Effector memory CD8-positive, alpha-beta T cell (primary cell): ENCODE measurements at places on chromosomes 5 and 9.

GRCh38 chr9:75001719-75002421 lies 26.2 kb downstream of the CARNMT1 start:
- DNase-seq, result peak; percentile 26

- DNase-seq, result no peak
Measured at GRCh38 chr9:125996791-125997190, 249.6 kb downstream of the PBX3 start.

- DNase-seq, result no peak
Measured at GRCh38 chr9:76772686-76773445, 8.6 kb downstream of the PCA3 start.

GRCh38 chr5:72452515-72453245 lies 54.5 kb downstream of the ZNF366 start:
- DNase-seq, result no peak

DNA sequence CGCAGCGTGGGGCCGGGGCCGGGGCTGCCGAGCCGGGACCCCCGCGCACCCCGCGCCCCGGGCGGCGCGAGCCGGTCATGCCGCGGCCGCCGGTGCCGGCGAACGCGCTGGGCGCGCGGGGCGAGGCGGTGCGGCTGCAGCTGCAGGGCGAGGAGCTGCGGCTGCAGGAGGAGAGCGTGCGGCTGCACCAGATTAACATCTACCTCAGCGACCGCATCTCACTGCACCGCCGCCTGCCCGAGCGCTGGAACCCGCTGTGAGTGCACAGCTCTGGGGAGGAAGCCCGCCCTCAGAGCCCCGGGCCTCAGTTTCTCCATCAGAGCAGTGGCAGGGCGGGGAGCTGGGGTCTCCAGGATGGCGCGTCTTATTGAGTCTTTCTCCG lies 335 bp downstream of the GALNT12 start:
- DNase-seq, result no peak

- DNase-seq, result no peak
Measured at GRCh38 chr9:33264003-33264472, 470 bp downstream of the BAG1 start.

GRCh38 chr5:20619591-20619990 lies 631.6 kb upstream of the CDH18 start:
- DNase-seq, result no peak

- no peak for DNase-seq
Measured at GRCh38 chr9:108673386-108673785, 182.4 kb downstream of the ACTL7B start.

GRCh38 chr5:157602505-157602904 lies 26.9 kb upstream of the ADAM19 start:
- DNase-seq, result no peak

- no peak for DNase-seq
Measured at GRCh38 chr5:347712-348284, 26.3 kb downstream of the AHRR start.

GRCh38 chr5:123098767-123099513 lies 9.9 kb downstream of the PRDM6 start:
- no peak for DNase-seq

- no peak for DNase-seq
Measured at GRCh38 chr9:97510797-97511654, 9.6 kb downstream of the TMOD1 start.

DNA sequence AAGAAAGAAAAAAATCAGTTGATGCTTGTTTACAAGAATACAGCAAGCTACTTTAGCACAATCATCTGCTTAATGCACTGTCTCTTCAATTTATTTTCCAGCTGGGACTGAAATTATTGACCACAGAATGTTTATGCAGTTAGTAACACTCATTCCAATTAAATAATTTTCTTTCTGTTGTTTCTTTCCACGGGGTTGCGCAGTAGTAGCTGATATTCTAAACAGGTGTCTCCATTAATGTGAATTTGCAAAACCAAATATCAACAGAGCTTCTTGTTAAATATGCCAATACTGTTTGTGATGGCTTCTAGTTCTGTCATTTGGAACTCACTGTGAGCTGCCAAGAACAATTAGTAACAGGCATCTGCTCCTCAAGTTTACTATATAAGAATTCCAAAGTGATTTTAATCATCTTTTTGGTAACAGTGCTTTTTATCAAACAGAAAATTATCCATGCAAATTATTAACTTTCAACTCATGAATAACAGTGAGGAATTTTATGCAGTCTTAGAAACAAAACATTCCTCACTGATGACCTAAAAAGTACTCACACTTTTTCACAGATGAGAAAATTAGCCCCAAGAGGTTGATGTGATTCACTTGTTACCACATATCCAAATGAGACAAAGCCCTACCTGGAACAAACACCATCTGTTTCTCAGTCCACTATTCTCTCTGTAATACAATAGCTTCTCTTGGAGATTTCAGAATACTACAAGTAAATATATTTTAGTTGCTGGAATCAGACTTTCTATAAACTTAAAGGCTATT lies 567.6 kb upstream of the RGMB start:
- no peak for DNase-seq

DNA sequence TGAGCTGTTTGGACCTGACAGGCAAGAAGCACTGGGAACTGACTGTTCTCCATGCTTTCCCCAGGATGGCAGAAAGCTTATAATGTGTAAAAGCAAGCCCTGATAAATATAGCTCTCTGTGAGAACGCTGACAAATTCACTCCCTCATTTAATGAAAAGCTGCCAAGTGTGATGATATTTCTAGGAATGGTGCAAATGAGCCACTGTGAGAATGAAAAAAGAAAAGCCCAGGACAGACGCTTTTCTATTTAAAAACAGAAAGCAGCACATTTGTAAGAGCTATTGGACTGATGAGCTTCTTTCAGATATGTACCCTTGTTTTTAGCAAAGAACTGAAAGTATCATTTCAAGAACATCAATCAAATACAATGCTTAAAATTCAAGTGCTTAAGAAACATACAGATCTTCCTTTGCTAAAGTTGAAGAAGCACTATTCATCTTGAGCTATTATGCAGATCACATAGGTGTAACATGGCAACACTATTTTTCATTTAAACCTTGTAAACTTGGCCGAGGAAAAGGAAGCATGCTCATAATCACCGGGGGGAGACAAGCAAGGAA lies 842.6 kb upstream of the ACO1 start:
- no peak for DNase-seq

- DNase-seq, result no peak
Measured at GRCh38 chr9:18382243-18382642, 91.7 kb upstream of the ADAMTSL1 start.

GRCh38 chr5:72314571-72315172 lies 5.4 kb downstream of the MRPS27 start:
- no peak for DNase-seq

DNA sequence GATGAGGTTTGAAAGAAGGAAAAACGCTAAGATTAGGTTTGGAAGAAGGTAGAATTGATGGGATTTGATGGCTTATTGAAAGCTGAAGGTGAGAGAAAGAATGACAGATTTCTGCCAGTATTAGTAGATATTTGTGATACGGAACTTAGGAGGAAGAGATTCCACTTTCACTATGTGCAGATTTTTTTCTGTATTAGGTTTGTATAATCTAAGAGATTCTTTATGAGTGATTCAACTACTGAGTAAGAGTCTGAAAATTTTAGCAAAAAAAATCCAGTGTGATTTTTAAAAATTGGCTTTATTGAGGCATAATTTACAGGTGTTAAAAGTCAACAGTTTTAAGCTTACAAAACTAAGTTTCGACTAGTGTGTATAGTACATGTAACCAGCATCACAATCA lies 54.1 kb downstream of the AP3S1 start:
- DNase-seq, result no peak

DNA sequence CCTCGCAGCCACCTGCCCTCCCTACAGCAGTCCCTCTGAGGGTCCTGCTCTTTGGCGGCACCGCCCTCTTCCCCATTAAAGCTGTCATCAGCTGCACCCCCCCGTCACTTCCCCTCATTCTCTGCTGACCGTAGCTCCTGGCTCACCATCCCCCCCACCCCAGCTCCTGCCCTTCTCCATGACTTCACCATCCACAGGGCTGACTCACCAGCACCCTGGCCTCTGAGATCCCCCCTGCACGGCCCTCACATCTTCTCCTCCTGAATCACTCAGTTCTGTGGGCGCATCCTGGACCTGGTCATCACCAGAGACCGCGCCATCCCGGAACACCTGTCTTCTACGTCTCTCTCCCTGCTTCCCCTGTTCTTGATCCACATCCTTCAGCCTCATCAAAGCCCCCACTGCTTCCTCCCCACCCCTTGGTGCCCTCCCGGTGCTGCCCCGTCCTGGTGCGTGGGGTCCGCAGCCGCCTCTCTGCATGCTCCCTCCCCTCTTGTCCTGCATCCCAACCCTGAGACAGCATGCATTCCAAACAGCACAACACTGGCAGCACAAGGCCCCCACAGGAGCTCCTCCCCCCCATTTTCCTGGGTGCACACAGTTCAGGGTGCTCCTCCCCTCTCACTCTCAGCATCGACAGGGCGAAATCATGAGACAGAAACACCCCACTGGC lies 12.9 kb downstream of the FLT4 start:
- no peak for DNase-seq

DNA sequence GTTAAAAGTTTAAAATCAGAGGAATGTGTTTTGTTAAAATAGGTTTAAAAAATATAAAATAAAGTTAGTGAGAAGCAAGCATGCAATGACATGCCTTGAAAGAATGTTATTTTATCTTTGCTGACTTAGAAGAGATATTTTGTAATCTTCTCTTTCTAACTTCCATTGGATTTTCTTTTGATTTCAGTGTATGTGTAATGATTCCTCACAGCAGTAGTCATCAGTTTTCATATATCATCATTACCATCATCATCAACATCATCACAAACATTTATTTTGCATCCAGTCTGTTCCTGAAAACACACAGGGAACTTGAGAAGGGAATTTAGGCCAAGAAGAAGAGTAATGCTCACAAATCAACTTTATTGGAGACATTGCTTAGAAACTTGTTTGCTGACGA lies 699.6 kb downstream of the TAF11L14 start:
- DNase-seq, result no peak

GRCh38 chr9:13181652-13182051 lies 97.8 kb downstream of the MPDZ start:
- no peak for DNase-seq

DNA sequence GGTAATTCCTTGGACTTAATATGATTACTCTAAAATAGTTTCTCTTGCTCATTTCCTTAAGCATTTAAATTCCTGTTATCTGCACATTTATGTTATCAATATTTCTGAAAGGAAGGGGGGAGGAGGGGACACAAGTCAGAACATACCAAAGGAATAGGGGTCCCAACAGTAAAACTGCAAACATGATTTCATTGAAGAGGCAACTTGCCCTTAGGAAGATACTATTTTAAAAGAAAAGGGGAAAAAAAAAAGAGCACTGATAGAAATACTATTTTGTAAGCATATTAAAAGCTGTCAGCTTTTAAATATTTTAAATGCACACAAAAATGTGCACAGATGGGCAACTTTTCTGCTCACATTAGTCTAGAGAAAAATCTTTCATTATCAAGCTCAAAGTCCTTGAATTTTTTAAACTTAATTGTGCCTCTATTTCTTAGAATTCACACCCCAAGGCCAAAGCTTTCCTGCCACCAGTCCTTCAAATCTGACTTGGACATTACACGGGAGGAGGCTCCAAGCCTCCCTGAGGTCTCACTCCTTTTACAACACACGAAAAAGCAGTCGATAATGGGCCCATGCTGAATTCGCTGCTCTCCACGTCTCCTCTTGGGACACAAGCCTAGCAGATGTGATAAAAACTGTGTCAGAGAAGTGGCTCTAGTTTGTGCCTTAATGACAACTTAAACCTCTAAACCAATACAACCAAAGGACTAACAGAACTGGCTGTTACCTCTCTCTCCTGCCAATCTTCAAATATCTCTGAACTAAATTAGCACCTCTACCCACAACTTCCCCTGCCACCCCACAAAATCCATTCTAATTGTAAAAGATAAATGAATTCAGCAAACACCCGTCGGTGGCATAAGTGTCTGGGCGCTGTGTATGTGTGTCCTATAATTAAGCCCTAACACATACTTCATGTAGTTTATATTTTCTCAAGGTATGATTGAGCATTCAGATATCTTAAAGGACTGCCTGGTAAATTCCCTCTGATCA lies 154.3 kb downstream of the DENND1A start:
- no peak for DNase-seq

- no peak for DNase-seq
Measured at GRCh38 chr9:92066168-92066567, 49.0 kb downstream of the SPTLC1 start.

DNA sequence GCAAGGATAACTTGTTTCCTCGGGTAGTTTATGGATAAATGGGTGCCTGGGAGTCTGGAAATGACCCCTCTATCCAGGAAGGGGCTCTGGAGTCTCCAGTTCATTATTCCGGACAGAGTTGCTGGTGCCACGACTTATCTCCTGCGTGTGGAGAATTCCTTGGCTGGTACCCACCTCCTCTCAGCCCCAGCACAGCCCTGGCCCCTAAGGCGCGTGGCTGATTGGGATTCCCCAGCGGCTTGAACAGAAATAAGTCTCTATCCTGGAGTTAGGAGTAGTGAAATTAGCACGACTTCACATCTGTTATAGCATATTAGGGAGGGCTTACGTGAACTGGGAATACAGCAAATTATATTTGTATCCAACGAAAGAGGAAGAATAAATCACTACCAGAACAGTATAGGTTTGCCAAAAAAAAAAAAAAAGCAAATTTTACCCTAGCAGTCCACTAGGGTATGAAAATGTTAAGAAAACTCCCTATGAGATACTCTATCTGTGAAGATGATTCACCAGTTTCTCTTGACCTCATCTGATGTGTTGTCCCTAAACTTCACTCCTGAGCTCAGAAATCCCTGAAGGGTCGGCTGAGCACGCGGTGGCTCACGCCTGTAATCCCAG lies 172.5 kb upstream of the OTULINL start:
- DNase-seq, result no peak

DNA sequence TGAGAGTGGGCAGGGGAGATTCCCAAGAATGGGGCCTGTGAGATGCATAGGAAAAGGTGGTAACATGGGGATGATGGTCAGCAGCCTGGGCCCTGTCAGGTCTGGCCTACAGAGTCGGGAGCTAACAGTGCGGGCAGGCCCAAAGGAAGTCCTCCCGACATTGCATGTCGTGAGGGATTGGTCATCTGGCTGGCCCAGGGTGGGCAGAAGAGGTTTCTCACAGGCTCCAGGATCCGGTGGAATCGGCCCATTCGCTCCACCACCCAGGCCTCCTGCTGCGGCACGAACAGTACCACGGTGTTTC lies 514 bp downstream of the STOML2 start:
- DNase-seq, result no peak

DNA sequence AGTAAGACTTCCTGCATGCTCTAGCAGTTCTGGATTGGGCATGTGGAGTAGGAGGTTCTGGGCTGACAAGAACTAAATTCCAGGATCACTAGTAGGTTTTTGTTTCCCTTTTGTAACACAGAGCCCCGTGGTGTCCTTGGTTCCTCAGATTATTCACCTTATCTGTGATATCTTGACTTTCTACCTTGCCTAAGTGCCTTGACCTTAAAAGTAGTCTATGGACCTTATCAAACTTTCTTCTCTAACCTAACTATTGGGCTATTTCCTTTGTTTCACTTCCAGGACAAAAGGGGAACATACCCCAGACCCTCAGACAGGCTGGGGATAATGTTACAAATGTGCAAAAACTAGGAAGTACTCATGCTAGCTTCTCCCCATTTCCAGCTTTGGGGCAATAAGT lies 595.3 kb downstream of the PSAT1 start:
- DNase-seq, result no peak

- DNase-seq, result no peak
Measured at GRCh38 chr5:130141659-130142320, 237.5 kb downstream of the CHSY3 start.
